ENCODE measurements at places on chromosomes 5 and 9.

GRCh38 chr5:41097642-41098041 is 26.5 kb upstream of the MROH2B start:
- DNase-seq: no peak

DNA sequence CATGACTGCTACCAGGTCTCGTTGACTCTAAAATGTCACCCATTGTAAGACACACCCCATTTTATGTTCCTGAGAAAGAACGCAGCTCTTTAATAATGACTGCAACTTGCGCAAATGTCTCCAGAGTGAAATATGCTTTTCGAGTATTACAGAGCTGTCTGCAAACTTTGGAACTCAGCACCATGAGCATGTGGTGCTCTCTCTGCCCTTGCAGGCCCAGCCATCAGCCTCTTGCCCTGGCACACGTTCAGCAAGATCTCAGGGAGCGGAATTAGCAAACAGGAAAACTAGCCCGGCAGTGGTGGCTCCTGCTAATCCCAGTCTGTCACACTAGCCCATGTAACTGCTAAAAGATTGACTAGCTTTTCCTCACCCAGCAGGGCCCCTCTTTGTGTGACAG is 114.5 kb upstream of the SLC1A3 start:
- no peak for DNase-seq

- no peak for DNase-seq
Observed at GRCh38 chr5:60497706-60498500, 202.1 kb downstream of the DEPDC1B start.

DNA sequence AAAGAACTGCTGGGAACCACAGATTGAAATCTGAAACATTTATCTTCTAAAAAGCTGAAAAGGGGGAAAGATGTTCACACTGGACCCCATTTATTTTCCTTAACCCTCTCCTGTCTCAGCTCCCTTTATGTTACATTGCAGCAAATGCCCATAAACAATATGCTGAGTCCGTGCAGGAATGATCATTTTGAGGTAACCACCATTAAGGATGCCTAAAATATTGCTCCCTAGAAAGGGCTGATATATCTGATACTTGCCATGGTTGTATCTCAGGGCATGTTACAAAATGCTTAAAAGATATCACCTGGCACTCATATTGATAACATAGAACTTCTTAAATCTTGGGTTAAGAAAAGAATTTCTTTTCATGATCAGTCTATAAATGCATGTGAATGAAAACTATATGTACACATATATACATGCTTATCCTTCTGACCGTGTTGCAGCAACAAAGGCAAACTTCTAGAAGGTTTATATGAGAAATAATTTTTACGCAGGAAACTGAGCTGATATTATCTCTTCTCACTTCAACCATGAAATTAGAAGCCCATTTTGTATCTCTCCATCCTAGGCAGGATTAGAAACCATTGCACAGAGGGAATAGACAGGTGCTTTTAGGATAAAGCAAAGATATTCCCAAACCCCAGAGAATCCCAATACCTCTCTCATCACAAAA is 362.7 kb upstream of the SLC30A5 start:
- DNase-seq: no peak

DNA sequence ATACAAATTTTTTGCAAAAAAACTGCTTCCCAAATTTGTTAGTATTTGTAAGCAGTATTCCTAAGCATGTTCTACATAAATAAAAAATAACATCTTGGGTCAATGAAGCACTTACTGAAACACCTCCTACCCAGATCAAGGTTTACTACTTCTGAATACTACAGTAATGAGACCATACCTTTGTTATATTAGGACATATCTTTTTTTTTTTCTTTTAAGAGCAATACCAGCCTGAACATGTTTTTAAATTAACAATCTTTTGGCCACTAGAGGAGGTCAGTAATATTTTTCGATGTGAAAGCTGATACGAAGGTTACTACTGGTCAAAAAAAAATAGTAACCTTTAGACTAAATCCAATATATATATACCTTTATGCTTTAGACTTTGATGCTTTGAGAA is 72.7 kb downstream of the CERT1 start:
- DNase-seq: no peak

- no peak for DNase-seq
Observed at GRCh38 chr5:139022528-139022927, 147.4 kb upstream of the LRRTM2 start.

GRCh38 chr9:91682806-91683205 is 259.2 kb upstream of the NFIL3 start:
- DNase-seq: no peak

- DNase-seq: no peak
Observed at GRCh38 chr5:108061941-108062340, 320.0 kb downstream of the FBXL17 start.

DNA sequence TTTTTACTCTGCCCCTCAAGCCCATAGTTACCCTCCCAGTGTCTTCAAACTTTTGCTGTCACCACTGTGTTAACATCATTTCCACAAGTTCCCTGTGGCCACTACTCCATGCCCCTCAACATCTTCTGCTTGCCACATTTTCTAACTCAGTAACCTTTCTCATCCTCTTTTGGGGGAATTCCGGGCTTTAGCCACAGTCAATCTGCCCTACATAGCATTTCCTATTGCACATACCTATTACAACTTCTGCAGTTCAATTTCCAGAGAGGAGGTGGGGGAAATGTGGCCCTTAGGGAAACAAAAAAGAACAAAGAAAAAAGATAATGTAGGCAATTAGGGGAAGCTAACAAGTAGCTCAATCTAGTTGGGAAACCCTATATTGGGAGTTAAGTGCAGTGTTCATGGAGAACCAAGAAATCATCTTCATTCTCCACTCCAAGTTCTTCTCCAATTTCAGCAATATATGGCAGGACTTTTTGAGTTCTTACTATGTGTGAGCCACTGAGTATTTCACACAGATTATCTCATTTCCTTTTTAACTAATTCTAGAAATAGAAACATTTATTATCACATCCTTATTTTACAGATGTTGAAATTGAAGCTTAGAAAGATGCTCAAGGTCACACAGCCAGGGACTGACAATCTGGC is 40.2 kb upstream of the LPAR1 start:
- no peak for DNase-seq

DNA sequence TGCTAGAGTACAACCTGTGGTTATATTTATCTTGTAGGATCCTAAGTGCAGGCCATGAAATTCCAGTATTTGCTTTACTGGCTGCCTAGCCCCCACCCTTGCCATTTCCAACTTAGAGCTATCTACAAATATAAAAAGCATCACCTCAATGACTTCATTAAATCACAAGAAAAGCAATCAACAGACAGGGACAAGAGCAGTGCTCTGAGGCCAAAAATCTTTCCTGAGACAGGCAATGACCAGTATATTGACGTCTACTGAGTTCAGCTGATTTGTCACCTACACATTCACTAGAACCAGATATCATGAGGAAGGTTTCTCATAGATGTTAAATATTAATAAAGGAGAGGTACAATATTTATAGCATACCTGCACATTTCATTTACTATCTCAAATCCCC is 38.4 kb upstream of the CTNNAL1 start:
- DNase-seq: no peak

DNA sequence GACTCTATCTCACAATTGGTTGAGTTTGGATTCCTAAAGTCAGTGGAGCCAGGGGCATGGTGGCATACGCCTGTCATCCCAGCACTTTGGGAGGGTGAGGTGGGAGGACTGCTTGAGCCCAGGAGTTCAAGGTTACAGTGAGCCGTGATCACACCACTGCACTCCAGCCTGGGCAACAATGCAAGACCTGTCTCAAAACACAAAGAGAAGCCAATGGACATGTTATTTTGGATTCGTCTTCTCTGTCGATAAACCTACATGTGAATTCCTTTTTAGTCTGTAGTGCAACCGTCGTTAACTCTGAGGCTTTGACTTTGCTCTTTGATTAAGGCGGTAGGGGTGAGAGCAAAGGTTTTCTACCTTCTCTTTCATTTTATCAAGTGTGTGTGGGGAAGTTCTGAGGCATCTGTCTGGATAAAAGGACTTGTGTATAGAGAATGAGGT is 142.7 kb downstream of the KDM4C start:
- DNase-seq: no peak

DNA sequence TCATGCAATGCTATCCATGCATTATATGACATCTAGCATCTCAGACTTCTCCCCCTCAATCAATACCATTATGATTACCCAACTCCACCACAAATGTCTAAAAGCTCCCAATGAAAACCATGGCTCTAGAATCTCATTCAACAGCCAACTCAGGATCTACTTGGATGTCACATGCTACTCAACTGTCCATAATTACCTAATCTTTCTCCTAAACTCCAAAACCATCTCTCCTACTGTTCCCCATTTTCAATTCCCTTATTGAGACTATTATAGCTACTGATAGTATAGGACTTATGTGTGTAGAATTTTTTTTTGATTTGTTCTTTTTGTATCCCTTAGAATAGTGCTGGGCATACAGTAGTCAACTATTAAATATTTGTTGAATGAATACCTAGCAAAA is 8.2 kb upstream of the STRBP start:
- no peak for DNase-seq

GRCh38 chr9:92969516-92970466 is 22.5 kb downstream of the FGD3 start:
- no peak for DNase-seq

DNA sequence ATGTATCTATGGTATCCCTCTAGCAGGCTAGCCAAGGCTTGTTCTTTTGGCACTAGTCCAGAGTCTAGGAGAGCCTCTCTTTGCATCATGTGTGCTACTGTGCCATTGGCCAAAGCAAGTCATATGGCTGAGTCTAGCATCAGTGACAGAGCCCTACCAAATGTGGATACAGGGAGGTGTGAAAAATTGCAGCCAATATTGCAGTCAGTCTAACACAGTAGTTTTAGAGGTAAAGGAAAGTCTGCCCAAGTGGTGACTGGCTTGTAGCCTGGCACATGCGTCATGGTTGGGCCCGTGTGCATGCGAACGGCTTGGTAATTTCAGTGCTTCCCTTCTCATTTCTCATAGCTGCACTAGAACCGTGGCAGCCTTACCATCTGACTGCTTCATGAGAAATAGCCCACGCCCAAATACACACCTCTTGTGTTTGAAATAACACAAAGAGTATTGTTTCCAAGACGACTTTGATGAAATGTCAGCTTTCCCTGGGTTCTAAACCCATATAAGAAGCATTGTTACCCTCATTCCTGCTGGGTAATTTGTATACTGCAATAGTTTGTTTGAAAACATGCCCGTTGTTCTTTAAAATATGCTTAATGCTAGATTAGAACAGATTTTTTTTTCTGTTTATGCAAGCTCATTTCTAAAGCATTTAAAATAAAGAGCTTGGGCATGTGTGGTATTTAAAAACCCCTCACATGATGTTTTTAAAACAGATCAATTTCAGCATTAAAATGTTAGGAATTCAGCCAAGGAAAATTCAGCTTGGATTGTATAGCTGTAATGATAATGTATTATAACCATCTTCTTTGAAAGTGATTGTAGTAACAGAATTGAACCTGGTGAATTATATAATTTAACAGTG is 113.2 kb downstream of the TLE4 start:
- no peak for DNase-seq

- DNase-seq: no peak
Observed at GRCh38 chr5:159040181-159040580, 59.5 kb downstream of the EBF1 start.
